CD4-positive, alpha-beta T cell treated with Interleukin-17A for 4 hours (primary cell): ENCODE measurements at places on chromosomes 11 and 22.
A peak's percentile ranks its signal among the peaks of the same experiment; 100 is the strongest.

DNA sequence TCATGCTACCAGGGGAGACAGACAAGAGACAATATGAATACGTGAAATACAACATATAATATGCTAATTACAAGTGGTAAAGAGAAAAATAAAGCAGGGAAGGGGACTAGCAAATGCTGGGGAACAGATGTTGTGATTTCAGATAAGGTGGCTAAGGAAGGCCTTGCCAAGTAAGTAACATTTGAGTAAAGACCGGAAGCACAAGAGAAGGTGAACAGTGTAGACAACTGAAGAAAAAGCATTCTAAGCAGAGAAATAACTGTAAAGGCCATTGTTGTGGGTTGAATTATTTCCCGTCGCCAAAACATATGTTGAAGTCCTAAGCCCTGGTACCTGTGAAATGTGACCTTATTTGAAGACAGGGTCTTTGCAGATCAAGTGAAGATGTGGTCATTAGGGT lies 63.7 kb upstream of the EED start:
- no peak for DNase-seq

DNA sequence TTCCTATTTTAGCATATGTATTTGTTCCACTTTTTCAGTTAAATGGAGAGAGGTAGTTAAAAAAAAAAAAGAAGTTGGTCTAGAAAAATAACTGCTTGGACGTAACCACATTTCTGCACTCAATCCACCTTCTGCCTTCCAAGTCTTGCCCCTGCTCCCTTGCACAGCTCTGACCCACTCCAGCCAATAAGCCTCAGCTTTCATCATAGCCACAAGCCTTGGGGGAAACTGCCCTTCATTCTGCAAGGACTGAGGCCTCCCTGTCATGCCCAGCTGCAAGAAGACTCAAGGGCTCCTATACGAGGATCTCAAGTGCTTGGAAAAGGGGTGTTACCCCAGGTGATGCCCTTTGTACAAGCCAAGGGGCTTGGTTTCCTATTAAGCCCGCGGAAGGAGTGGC lies 36.0 kb upstream of the OAF start:
- no peak for DNase-seq

DNA sequence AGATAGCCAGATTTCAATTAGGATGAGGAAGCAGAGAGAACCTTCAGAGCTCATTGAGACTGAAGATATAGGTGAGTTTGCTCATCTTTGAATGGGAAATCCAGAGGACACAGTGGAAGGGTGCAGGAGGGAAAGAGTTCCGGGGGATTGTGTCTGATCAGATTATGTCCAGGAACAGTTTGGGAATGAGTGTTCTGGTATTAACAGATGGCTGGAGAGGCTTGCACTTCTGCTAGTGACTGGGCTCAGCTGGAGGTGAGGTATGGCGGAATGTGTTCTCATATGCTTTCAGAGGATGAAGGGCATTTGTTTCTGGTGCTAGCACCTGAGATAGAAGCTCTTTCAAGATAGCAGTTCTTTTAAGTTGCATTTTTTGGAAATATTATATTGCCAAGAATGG lies 27.6 kb downstream of the ALKBH3 start:
- DNase-seq: no peak

DNA sequence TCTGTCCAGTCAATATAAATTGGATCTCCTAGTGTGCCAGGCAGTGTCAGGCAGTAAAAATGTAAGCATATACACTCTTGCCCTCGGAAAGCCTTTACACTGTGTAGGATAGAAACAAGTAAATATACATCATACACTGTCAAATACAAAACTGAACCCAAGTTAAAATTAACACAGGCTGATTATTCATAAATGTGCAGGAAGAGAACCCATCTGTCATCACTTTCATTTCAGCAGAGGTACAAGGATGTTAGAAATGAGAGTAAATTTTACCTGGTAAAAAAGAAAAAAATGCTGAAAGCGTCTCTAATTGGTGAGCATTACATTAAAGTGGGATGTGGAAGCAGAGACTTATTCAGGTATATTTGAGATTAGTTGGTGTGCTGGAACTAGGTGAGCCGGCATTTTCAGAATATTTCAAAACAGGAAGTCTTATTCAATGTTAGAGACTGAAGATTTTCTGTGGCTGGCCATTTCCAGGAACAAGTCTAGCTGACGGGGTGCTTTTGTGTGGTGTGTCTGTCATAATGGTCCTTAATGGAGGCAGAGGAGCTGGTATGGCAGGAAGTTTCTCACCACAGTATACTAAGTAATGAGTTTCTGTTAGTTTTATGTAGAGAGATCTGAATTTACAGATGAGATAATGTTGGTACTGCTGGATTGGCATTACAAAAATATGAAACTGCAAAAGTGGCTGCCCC lies 192.6 kb downstream of the CASP12 start:
- peak; percentile 75 for DNase-seq

DNA sequence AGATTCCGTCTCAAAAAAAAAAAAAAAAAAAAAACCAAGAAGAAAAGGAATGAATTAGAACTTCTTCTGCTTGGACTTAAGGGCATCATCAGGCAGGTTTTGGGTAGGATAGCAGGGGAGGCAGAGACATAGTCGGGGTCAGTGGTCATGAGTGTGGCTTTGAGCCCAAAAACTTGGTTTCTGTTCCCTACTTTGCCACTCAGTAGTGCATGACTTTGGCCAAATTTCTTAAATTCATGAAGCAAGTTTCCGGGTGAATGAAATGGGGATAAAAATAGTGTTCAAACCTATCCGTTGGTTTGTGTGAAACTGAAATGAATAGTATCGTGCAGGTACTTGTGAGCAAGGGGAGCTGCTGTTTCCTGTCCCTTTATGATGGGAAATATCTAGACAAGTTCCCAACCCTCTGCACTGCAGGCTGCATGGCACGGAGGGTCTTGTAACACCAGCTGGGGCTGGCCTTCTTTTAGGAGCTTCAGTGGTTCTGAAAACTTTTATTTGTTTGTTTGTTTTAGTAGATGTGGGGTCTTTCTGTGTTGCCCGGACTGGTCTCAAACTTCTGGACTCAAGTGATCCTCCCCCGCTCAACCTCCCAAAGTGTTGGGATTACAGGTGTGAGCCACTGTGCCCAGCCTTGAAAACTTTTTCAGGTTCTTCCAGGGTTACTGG lies 18.4 kb downstream of the NEAT1 start:
- DNase-seq: peak; percentile 15

- no peak for DNase-seq
These were observed 217.0 kb downstream of the NAV2 start for GRCh38 chr11:19929655-19930054.

DNA sequence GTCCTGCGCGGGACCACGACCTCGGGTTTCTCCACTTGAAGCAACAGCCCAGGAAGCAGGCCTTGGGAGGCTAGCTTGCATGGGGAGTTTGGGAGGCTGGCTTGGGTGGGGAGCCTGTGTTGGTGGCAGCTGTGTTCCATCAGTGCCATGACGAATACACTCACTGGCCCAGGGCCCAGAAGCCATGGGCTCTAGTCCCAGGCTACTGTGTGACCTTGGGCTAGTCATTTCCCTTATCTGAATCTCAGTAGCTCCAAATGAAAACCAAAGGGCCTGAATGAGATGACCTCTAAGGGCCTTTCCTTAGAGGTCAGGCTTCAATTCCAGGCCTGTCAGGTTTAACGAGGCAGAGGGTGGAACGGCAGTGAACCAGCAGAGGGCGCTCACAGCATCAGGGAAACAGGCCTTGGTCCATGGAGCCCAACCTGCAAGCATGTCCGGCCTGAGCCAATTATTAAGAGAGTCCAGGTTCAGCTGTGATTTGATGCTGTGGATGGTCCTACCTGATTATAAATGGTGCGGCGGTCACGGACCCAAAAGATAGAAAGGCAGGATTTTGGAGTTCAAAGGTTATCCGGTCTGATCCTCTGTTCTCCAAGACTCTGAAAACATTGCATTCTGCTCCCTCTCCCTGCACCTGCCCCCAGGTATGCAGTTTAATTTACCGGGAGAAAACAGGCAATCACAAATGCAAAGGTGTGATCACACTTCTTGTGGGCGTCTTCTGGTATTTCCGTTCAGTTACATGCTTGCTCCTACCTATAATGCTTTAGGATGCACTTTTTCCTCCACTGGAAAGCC lies 15.9 kb downstream of the PTPN5 start:
- peak; percentile 63 for DNase-seq
